ENCODE measurements at places on chromosomes 2 and 18.
A peak's percentile ranks its signal among the peaks of the same experiment; 100 is the strongest.

GRCh38 chr2:102942107-102942506, 180.3 kb downstream of the TMEM182 start:
- H3K4me1 ChIP-seq, result no peaks in the 10 kb centered on the region
- no peak overlapping the region for H3K4me3 ChIP-seq
- no peak for DNase-seq
- no peaks in the 10 kb centered on the region for H3K27me3 ChIP-seq
- H3K27ac ChIP-seq, result no peak overlapping the region

DNA sequence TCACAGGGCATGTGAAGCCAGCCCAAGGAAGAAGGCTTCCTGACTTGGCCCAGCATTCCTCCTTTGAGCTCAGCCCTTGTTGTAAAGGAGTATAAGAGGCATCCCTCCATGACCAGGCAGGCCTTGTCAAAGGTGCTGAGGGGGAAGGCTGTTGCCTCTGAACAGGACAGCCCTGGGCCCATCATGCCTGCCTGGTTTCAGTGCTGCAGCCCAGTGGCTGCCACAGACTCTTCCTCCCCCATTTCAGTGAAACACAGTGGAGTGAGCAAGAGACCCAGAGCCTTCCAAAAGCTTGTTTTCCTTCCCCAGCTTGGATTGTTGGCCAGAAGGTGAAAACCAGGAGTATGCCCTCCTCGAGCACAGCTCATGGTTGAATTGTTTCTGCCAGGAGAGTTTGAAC, 19.9 kb upstream of the RPL37A start:
- DNase-seq, result no peak
- no peak overlapping the region for H3K27ac ChIP-seq
- no peaks in the 10 kb centered on the region for H3K4me1 ChIP-seq
- H3K36me3 ChIP-seq, result peaks cover 16% of the 10 kb centered on the region

- no peaks in the 10 kb centered on the region for H3K4me1 ChIP-seq
- no peaks in the 10 kb centered on the region for H3K27me3 ChIP-seq
- peak; percentile 15 for DNase-seq
- no peaks in the 10 kb centered on the region for H3K36me3 ChIP-seq
- no peak overlapping the region for H3K27ac ChIP-seq
These were observed 475.2 kb upstream of the UBE2E3 start for GRCh38 chr2:180505203-180505602.

DNA sequence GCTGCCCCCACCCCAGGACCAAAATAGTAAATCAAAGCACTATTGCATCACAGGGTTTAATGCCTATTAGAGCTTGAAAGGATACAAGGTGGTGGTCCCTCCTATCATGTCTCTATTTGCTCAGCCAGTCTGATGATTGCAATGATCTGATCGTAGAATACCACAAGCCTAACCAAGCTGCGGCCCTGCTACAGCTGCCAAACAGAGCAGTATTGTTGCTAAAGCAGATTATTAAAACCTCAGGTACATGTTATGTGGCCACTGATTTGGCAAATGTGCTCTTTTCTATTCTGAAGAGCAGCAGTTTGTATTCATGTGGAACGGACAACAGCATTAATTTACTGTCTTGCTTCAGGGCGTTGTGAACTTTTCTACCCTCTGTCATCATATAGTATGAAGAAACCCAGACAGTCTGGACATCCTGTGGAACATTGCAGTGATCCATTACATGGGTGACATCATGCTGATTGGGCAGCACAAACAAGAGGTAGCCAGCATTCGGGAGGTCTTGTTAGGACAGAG, 8.4 kb upstream of the VAPA start:
- no peak overlapping the region for H3K4me3 ChIP-seq
- no peak overlapping the region for H3K27ac ChIP-seq
- H3K27me3 ChIP-seq, result no peaks in the 10 kb centered on the region
- no peak for DNase-seq

DNA sequence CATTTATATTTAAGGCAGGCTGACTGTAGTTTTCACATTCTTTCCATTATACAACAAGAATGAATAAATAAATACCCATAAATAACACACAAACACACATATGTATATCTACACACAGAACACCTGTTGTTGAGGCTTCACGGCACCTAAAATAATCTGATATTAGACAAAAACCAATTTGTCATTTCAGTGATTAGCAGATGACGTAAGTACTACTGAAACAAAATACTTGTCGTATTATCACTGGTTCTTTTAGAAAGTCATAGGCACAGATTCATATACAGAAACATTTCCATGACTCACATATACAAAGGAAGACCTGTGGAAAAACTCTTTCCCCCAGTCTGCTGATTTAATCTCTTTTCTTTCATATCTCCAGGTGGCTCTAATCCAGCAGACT, 1113.4 kb upstream of the FANCL start:
- H3K4me3 ChIP-seq, result no peak overlapping the region
- no peak for DNase-seq
- H3K27me3 ChIP-seq, result no peaks in the 10 kb centered on the region

- H3K27me3 ChIP-seq, result no peaks in the 10 kb centered on the region
- no peaks in the 10 kb centered on the region for H3K36me3 ChIP-seq
- no peak overlapping the region for H3K27ac ChIP-seq
- H3K4me3 ChIP-seq, result no peak overlapping the region
- DNase-seq, result no peak
These were observed 3.4 kb downstream of the CYRIA start for GRCh38 chr2:16661936-16662839.

GRCh38 chr2:187783446-187783845, 229.2 kb upstream of the TFPI start:
- H3K27me3 ChIP-seq, result no peaks in the 10 kb centered on the region
- no peak overlapping the region for H3K27ac ChIP-seq
- no peaks in the 10 kb centered on the region for H3K36me3 ChIP-seq
- H3K4me1 ChIP-seq, result no peaks in the 10 kb centered on the region
- DNase-seq, result no peak
- H3K4me3 ChIP-seq, result no peak overlapping the region

DNA sequence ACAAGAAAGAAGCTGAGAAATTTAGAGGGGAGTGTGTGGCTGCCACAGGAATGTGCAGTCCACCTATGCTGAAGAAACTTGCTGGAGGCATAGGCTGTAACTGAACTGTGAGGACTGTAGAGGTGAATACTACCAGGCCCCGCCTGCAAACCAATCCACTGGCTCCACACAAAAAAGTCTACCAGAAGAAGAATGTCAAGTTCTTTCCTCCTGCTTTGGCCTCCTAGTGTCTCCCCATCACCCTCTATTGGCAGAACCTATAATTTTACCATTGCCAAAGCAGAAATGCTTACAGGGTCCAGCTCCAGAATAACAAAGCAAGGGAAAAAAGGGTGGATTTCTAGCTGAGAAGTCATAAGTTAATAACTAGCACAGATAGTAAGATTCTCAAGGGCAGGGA, 5.9 kb upstream of the ATP5MC3 start:
- DNase-seq, result no peak
- no peak overlapping the region for H3K4me3 ChIP-seq
- no peaks in the 10 kb centered on the region for H3K4me1 ChIP-seq
- no peaks in the 10 kb centered on the region for H3K36me3 ChIP-seq
- no peak overlapping the region for H3K27ac ChIP-seq

GRCh38 chr2:221677688-221678087, 105.6 kb upstream of the EPHA4 start:
- H3K4me1 ChIP-seq, result no peaks in the 10 kb centered on the region
- no peaks in the 10 kb centered on the region for H3K36me3 ChIP-seq
- H3K27me3 ChIP-seq, result no peaks in the 10 kb centered on the region
- no peak for DNase-seq
- H3K27ac ChIP-seq, result no peak overlapping the region

DNA sequence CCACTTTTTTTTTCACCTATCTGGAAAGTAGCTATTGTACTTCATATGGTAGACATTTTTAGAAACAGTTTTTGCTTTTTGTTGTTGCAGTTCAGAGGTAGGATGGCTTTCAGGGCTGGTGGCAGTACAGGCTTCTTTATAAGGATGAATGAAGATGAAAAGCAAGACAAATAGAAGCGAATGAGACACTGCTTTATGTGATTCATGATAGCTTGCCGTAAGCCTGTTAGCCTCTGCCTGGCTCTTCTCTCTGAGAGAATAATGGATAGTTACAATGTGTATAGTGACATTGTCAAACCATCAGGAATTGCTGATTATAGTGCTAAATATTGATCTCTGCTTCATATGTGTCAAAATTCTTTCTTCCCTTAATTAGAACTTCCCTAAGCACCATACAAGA, 173.7 kb downstream of the NR4A2 start:
- no peaks in the 10 kb centered on the region for H3K27me3 ChIP-seq
- H3K4me1 ChIP-seq, result peaks cover 6% of the 10 kb centered on the region
- no peak for DNase-seq
- H3K36me3 ChIP-seq, result no peaks in the 10 kb centered on the region
- no peak overlapping the region for H3K27ac ChIP-seq

DNA sequence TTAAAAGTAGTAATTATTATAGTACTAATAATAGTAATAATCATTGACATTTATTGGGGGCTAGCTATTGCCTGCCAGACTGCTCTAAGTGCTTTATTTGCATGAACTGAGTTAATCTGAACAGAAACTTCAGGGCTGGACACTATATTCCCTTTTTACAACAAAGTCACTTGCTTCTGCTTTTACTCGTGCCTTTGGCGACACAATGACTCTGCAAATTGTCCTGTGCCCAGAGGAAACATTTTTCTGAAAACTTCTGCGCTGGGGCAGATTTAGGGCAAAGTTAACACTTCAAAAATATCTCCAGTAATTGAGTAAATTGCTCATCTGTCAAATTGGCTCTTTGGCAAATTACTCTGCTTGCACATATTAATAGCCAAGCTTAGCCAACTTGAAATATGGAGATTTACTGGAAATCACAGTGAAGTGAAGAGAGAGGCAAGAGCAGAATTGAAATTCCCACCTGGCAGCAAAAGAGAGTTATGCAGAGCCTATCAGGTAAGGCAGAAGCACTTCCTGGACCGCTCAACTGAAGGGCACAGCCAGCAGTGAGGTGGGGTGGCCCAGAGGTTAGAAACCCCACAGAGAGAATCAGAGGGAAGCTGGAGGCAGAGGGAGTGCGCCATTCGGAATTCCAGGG, 36.3 kb downstream of the BMP10 start:
- peaks cover 20% of the 10 kb centered on the region for H3K4me1 ChIP-seq
- peak overlapping the region; percentile 68 for H3K27ac ChIP-seq
- H3K27me3 ChIP-seq, result no peaks in the 10 kb centered on the region
- no peak overlapping the region for H3K4me3 ChIP-seq

- no peaks in the 10 kb centered on the region for H3K36me3 ChIP-seq
- no peak for DNase-seq
- no peak overlapping the region for H3K4me3 ChIP-seq
- peak overlapping the region; percentile 38 for H3K27ac ChIP-seq
- H3K4me1 ChIP-seq, result peaks cover 38% of the 10 kb centered on the region
These were observed 153.6 kb downstream of the NRP2 start for GRCh38 chr2:205835923-205836322.

DNA sequence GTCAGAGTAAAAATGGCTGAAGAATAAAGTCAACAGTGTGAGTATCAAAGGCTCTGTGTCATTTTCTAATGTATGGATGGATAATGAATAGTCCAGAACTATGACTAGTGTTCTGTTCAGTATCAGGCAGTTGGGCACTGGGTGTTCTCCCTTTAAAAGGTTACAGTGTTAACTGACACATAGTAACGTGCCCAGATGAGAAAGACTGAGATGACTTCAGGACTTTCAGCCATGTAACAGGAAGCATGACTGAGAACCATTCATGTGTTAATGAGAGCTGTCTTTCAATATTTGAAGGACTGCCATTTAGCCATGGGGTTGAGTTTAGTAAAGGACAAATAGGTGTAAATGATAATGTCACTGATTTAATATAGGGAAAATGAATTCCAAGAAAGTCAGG, 187.1 kb downstream of the GULP1 start:
- H3K27ac ChIP-seq, result no peak overlapping the region
- H3K4me3 ChIP-seq, result no peak overlapping the region
- H3K27me3 ChIP-seq, result no peaks in the 10 kb centered on the region
- no peak for DNase-seq
- H3K4me1 ChIP-seq, result peaks cover 24% of the 10 kb centered on the region
